ENCODE measurements at places on chromosomes 11 and 22.

DNA sequence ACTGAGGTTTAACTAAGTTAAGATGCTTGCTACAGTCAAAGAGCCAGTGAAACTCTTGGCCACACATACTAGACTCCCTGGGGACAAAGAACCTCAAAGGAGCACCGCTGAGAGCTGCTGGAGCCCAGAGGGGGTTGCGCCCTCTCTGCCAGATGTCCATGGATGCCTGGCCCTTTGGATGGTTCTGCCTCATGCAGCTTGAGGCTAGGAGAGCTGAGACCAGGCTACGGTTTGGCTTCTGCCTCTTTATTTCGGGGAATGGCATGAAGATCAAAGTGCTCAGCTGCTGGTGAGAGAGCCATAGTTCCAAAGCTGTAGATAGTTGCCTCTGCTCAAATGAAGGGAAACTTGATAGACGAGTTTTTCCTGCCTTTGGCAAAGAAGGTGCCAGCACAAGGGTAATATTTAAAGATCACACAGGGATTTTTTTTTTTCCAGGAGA is 43.0 kb downstream of the RASSF10 start:
- no peak for DNase-seq

DNA sequence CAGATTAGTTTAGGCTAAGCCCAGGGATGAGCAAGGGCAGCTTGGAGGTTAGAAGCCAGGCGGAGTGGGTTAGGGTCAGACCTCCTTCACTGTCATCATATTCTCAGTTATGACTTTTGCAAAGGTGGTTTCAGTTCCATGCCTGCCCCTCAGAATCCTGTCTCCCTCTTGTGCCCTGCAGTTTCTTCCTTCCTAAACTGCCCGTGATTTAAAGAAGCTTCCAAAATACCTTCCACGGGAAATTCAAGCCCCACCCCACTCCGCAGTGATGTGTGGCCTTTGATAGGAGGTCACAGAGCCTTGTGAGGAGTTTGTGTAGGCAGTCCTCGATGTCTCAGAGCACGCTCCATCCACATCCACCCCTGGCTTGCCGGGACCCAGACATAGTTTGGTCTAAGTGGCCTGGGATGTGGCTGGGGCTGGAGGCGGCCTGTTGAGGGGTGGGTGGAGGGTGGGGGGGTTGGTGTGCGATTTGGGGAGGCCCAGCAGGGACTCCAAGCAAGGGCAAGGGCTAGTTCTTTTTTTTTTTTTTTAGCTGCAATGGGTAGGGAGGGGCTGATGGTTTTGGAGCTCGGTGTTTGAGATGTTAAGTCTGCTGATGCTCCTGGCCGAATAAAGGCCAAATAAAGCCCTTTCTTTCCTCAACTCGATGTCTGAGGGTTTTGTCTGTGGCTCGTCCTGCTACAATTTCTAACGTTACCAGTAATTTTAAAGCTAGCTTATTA is 1.6 kb upstream of the IFITM1 start:
- DNase-seq, result no peak

- no peak for DNase-seq
Observed at GRCh38 chr11:31796499-31797189, 14.5 kb downstream of the PAX6 start.

DNA sequence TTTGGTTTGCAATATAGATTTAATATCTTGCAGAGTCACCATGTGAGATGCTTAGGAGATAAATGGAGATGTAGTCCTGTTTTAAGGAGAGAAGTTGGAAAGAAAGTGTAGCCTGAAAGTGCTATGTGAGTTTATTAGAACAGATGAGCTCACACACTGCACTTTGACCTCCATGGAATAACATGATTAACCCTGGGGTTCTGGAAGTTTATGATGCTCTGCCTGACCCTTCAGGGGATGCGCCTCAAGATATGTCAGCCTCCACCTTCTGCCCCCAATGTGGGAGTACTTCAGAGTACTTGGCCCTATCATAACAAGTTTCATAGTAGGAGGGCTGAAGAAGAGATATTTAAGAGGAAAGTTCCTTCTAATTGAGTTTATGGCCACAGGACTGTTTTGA is 23.3 kb upstream of the TRIM21 start:
- no peak for DNase-seq

GRCh38 chr22:30195245-30196140 is 51.1 kb downstream of the LIF start:
- no peak for DNase-seq

GRCh38 chr22:17131686-17132085 is 10.5 kb upstream of the TMEM121B start:
- peak; percentile 34 for DNase-seq

DNA sequence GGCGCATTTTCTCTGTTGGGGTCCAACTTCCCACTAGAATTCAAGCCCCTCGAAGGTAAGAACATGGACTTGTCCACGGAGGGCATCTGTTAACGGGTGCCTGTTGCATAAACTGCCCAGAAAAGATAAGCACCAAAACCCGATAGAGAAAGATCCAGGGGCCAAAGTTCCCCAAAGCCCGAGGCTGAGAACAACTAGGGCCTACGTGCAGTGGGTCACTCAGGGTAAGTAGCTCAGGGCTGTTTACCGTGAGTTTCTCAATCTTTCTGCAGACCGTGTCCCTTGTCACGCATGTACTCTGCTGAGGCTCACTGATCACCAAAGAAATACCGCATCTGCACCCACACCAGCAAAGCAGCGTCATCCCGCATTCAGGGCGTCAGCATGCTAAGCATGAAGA is 24.4 kb downstream of the PGA5 start:
- DNase-seq, result no peak

GRCh38 chr11:84922836-84923235 is 704.3 kb downstream of the DLG2 start:
- DNase-seq, result no peak

DNA sequence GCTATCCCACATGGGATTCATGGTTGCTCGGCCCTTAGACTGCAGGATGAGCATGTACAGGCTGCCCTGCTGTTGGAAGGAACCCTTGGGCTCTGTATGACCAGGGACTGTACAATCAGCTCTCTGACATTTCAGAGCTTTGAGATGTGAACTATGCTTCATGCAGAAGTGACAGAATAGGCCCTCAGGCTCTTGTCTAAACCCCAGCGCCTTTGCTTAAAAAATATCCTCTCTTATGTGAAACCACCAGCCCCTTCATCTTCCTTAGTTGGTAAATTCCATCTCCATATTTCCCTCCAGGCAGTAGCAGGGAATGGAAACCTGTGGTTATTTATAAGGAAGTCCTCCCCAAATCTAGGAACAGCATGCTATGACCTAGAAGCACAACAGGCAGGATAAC is 78.9 kb upstream of the PLET1 start:
- DNase-seq, result no peak

DNA sequence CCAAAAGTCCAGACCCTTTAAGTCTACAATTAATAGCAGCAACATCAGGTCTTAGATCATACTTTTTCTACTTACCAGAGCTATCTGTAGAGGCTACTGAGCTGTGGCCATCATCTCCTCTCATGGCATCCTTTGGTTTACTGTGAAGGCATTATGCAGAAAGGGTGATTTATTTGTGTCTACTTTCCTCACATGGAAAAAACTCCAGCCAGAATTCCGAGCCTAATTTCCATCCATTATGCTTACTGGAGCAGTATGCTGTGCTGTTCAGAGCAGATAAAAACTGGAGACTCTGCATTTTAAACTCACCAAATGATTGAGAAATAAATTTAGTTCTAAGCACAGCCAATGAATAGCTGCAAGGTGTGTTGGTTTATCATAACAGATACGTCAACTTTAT is 581.8 kb downstream of the ETS1 start:
- no peak for DNase-seq

- DNase-seq, result no peak
Observed at GRCh38 chr22:29813563-29813962, 24.5 kb downstream of the ASCC2 start.

GRCh38 chr22:49380095-49380827 is 447.4 kb downstream of the BRD1 start:
- DNase-seq, result no peak

GRCh38 chr11:75079546-75079945 is 17.1 kb downstream of the OR2AT4 start:
- no peak for DNase-seq

DNA sequence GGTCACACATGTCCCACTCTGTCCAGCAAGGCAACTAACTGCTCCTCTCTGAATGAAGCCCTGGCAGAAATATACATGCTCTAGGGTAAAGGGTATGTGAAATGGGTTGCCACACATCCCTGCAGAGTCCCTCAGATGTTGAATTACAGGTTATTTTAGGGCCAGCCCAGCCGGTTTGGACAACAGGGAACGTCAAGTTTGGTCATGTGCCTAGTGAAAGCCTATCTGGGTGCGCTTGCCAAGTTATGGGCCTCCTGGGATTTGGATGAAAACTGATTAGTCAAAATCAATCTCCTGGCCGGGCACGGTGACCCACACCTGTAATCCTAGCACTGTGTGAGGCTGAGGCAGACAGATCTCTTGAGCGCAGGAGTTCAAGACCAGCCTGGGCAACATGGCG is 10.4 kb downstream of the AP1B1 start:
- DNase-seq, result no peak

DNA sequence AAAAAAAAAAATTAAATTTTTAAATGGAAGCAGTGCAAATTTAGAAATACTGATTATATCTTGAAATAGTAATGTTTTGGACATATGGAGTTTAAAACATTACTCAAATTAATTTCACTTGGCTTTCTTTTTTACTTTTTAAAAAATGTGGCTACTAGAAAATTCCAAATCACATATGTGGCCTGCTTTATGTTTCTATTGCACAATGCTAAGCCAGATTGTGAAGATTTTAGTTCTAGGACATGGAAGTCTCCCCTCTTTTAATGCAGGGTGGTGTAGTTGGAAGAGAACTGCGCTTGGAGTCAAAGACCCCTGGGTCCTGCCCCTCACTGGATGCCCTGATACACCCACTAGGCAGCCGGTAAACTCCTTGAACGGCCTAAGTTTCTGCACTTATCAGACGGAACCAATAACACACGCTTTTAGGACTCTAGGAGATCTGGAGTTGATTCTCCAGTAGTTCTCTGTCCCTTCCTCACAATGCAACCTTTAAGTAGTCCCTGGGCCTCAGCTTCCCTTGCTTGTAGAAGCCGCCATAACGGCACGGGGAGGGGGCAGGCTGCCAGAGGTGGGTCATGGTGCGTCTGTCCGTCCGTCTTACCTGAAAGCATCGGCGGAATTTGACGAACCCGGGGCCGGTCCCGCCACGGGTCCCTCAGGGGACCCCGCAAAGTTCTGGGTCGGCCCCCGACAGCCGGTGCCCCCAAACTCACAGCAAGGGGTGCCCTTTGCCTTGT is 505 bp downstream of the FAM227A start:
- no peak for DNase-seq

DNA sequence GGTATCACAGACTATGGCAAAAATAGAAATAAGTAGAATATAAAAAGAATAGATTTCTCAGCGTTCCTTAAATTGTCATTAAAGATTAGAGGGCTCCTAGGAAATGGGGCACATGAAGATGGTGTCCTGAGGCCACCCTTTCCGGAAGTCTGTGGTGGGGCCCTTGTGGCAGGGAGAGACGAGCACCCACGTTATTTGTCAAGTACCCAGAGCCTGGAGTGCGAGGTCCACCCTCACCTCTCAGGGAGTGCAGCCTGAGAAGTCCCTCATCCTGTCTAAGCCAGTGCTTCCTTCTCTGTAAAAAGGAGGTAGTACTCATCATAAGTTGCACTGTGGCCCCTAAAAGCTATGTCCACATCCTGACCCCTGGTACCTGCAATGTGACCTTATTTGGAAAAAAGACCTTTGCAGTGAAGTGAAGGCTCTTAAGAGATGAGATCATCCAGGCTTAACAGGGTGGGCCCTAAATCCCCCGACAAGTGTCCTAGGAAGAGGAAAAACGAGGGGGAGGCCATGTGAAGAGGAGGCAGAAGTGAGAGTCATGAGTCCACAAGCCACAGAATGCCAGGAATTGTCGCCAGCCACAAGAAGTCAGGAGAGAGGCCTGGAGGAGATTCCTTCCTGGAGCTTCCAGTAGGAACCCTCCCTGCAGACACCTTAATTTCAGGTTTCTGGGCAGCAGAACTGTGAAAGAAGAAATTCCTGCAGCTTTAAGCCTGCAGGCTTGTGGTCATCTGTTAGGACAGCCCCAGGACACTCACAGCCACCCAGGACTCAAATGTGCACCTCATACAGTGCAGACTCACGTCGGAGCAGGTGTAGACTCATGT is 76.8 kb upstream of the CCND1 start:
- no peak for DNase-seq

DNA sequence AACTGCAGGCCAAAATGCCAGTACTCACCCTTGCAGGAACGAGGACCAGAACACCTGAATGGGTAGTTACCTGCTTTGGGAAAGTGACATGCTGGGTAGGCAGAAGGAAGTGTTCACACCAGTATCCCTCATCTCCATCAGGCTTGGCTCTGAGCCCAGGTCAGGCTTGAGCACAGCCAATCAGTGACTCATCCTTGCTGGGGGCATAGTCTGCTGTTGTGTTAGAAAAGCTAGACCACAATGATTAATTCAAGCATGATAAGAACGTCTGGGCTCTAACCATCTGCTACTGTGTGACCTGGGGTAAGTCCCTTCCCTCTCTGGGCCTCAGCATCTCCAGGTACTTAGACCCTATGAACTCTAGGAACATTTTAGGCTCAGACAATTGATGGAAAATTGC is 450.4 kb downstream of the MIAT start:
- no peak for DNase-seq

Data from NCI-H1092 (cell line).